ENCODE measurements at places on chromosomes 12 and 14.

GRCh38 chr14:68027276-68027675 is 207.7 kb downstream of the RAD51B start:
- DNase-seq = no peak

DNA sequence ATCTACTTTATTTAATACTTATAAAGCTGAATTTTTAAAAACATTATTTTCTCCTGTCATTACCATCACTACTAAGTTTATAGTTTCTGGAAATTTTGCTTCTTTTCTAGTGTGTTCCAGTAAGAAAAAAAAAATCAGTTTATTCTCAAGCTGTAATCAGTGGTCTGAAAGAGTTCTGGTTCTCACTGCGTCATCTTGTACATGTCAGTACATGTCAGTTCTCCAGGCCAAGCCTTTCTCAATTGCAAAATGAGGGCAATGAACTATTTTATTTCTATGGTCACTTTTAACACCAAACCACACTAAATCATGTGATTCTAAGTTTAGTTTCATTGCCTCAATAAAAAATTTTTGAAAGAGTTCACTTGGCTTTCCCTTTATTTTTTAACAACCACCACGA is 468.9 kb upstream of the LRFN5 start:
- DNase-seq = no peak

GRCh38 chr12:82609234-82609914 is 77.3 kb upstream of the TMTC2 start:
- DNase-seq = no peak

- DNase-seq = no peak
Measured at GRCh38 chr14:71063351-71063750, 156.1 kb downstream of the PCNX1 start.

GRCh38 chr12:75183967-75184366 is 25.7 kb downstream of the KCNC2 start:
- DNase-seq = no peak

DNA sequence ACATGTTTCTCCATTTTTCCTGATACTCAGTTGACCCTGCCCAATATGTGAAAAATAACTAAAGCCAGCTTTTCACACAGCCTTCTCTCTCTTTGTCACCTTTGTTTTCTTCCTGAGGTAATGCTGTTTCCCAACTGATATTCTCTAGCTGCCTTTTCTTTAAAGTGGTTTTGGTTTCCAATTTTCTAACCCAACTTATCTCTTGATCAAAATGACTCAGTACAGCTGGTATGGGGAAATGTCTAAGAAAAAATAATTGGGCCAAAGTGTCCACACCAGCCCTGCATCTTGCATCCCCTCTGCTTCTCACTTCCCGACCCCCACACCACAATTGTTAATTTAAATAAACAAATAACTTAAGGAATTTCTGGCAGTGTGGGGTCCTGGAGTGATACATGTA is 193.8 kb downstream of the SYT1 start:
- no peak for DNase-seq

GRCh38 chr12:59928416-59928815 is 332.6 kb downstream of the SLC16A7 start:
- DNase-seq = no peak

Measured in muscle of arm (tissue), 14 donors.